ENCODE measurements at places on chromosomes 5 and 9. TPM values are rescaled to one million over a fixed set of nuclear protein-coding genes. Genes with fewer than 3 reads are reported as not detected.

IGIP gene
- 1.9 TPM for total RNA-seq

ANKRD20A1 gene
- not detected for total RNA-seq

MPDZ gene
- not detected for total RNA-seq

CER1 gene
- total RNA-seq, result not detected

- H3K36me3 ChIP-seq, result no peaks in the 10 kb centered on the region
- H3K4me1 ChIP-seq, result no peaks in the 10 kb centered on the region
- no peak for DNase-seq
- no peak overlapping the region for H3K27ac ChIP-seq
Measured at GRCh38 chr9:133257465-133257956, 17.5 kb downstream of the ABO start.

DNA sequence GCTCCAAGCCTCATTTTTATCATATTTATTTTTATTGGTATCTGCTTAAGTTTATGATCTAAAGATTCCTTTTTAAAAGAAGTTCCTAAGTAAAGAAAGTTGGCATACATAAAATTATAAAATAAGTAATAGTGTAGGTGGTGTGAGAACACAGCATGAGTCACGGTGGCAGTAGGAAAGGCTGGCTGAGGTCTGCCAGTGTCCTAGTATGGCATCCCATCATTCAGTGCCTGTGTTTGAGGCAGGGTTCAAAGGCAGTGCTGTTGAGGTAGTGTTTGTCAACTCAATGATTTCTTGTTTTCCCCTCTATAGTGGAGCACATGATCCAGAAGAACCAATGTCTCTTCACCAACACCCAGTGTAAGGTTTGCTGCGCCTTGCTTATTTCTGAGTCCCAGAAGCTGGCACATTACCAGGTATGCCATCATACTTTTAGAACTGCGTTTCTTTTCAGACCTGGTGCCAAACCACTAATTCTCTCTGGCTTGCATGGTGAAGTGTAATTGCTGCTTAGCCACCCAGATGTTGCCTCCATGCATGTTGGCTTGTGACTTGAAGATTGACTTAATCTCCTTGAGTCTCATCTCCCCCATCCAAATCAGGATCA lies 18.4 kb downstream of the ZNF346 start:
- peaks cover 34% of the 10 kb centered on the region for H3K36me3 ChIP-seq
- H3K4me1 ChIP-seq, result peaks cover 15% of the 10 kb centered on the region
- DNase-seq, result no peak
- H3K27me3 ChIP-seq, result no peaks in the 10 kb centered on the region
- H3K27ac ChIP-seq, result no peak overlapping the region

DNA sequence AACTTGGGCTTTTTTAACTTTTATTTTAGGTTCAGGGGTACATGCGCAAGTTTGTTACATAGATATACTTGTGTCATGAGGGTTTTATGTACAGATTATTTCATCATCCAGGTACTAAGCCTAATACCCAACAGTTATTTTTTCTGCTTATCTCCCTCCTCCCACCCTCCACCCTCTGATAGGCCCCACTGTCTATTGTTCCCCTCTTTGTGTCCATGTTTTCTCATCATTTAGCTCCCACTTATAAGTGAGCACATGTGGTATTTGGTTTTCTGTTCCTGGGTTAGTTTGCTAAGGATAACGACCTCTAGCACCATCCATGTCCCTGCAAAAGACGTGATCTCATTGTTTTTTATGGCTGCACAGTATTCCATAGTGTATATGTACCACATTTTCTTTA lies 172.1 kb downstream of the SNCAIP start:
- H3K27me3 ChIP-seq, result peaks cover 2% of the 10 kb centered on the region
- H3K27ac ChIP-seq, result no peak overlapping the region
- no peaks in the 10 kb centered on the region for H3K36me3 ChIP-seq
- no peak overlapping the region for H3K4me3 ChIP-seq

GRCh38 chr9:78620303-78620702 lies 323.4 kb downstream of the PSAT1 start:
- no peak for DNase-seq
- H3K36me3 ChIP-seq, result no peaks in the 10 kb centered on the region
- H3K27ac ChIP-seq, result no peak overlapping the region
- H3K4me1 ChIP-seq, result no peaks in the 10 kb centered on the region

GRCh38 chr5:32273821-32274220 lies 38.9 kb downstream of the MTMR12 start:
- H3K36me3 ChIP-seq, result peaks cover 30% of the 10 kb centered on the region
- no peak for DNase-seq
- no peaks in the 10 kb centered on the region for H3K27me3 ChIP-seq
- peak overlapping the region; percentile 21 for H3K27ac ChIP-seq
- H3K4me3 ChIP-seq, result no peak overlapping the region

DNA sequence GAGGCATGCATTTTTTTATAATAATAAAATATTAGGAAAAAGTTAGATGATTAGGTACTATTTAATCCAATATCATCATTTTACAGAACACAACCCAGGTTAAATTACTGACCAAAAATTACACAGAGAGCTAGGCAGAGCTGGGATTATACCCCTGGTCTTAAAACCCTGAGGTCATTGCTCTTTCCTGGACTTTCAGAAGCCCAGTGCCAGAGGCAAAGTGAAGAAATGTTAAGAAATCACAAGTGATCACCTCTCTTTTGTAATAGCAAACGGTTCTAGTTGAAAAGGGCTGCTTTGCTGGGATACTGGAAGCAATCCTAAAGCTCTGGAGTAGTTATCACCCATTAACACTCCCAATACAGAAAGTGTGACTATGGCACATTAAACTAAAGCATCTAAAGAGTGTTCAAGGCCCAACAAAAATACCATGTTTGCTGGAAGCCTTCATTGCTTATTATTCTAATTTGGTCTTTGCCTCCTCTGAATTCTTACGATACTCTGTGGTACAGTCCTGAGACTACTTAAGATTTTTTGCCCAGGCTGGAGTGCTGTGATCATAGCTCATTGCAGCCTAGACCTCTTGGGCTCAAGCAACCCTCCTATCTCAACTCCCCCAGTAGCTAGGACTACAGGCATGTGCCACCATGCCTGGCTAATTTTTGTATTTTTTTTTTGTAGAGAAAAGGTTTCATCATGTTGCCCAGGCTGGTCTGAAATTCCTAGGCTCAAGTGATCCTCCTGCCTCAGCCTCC lies 575.9 kb downstream of the RAB3C start:
- no peak overlapping the region for H3K4me3 ChIP-seq
- peaks cover 15% of the 10 kb centered on the region for H3K4me1 ChIP-seq
- H3K27me3 ChIP-seq, result no peaks in the 10 kb centered on the region
- no peak overlapping the region for H3K27ac ChIP-seq

GRCh38 chr5:96714951-96715451 lies 52.8 kb downstream of the CAST start:
- H3K36me3 ChIP-seq, result peaks cover 5% of the 10 kb centered on the region
- H3K4me1 ChIP-seq, result peaks cover 38% of the 10 kb centered on the region
- no peak overlapping the region for H3K4me3 ChIP-seq
- DNase-seq, result peak; percentile 53
- H3K27me3 ChIP-seq, result no peaks in the 10 kb centered on the region
- H3K27ac ChIP-seq, result peak overlapping the region; percentile 33

- H3K27ac ChIP-seq, result no peak overlapping the region
- no peak overlapping the region for H3K4me3 ChIP-seq
- H3K4me1 ChIP-seq, result peaks cover 48% of the 10 kb centered on the region
Measured at GRCh38 chr5:113523168-113523567, 9.7 kb downstream of the YTHDC2 start.

DNA sequence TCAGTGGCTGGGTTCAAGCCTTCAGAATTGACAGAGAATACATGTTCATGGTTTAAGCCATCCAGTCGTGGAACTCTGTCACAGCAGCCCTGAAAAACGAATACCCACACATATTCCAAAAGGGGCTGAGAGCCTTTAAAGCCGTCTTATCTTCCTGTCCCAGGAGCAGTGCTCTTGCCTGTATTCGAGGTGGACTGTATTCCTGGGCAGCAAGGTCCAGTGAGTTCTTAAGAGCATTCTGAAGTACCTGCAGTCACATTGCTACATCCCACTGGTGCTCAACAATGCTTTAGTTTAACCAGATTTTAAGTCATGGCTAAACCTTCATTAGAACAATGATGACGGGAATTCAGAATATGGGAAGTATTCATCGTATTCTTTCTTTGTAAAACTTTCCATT lies 380.7 kb upstream of the KLF4 start:
- no peaks in the 10 kb centered on the region for H3K36me3 ChIP-seq
- H3K4me1 ChIP-seq, result no peaks in the 10 kb centered on the region
- H3K27ac ChIP-seq, result no peak overlapping the region
- H3K4me3 ChIP-seq, result no peak overlapping the region
- no peaks in the 10 kb centered on the region for H3K27me3 ChIP-seq

DNA sequence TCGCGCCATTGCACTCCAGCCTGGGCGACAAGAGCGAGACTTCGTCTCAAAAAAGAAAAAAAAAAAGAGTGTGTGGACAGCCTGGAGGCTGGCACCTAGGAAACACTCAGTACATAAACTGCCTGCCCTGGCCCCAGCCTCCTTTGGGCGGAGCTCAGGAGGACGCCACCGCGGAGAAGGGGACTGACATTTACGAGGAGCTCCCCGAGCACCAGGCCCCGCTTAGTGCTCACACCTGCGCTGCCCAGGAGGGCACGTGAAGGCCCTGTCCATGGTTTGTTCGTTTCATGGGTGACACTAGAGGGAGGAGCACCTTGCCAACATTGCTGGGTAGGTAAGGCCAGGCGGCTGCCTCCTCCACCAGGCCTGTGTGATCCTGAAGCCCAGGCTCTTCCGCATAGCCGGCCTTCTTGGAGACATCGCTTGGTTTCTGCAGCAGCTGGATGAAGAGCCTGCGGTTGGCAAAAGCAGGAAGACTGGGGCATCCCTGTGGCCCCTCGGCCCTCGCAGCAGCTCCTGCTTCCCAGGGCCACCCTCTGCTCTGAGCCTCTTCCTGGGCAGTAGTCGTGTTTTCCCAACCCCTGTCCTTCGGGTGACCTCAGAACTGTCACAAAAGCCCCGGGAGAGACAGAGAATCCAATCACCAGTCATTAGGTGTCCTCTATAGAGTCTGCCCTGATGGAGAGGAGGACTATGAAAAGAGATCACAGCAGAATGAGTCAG lies 26.2 kb upstream of the LAMC3 start:
- H3K36me3 ChIP-seq, result no peaks in the 10 kb centered on the region
- H3K27me3 ChIP-seq, result peaks cover 3% of the 10 kb centered on the region
- no peak overlapping the region for H3K4me3 ChIP-seq
- no peaks in the 10 kb centered on the region for H3K4me1 ChIP-seq

DNA sequence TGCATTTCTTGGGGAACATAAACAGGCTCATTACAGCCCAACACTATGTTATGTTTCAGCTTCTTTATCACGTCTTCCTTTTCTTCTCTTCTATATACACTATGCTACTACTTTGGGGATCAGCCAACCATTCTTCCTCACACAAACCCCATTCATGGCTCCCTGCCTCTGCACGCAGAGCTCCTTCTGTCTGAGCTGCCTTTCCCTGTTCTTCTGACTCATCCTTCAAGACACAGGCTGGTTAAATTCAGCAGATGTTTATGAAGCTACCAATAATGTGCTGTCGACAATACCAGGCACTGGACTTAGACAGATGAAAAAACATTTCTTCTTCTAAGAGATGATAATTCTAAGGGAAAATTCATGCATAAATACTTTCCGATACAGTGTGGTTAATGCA lies 102.5 kb upstream of the TXNDC8 start:
- no peak overlapping the region for H3K4me3 ChIP-seq
- H3K27ac ChIP-seq, result no peak overlapping the region
- no peaks in the 10 kb centered on the region for H3K4me1 ChIP-seq
- H3K36me3 ChIP-seq, result no peaks in the 10 kb centered on the region
- no peak for DNase-seq

Measured in activated CD4-positive, alpha-beta T cell treated with anti-CD3 and anti-CD28 coated beads for 36 hours (primary cell).